AG09309 (cell line): ENCODE measurements at places on chromosomes 4 and X.
A peak's percentile ranks its signal among the peaks of the same experiment; 100 is the strongest.

- no peak for DNase-seq
These were observed 264.2 kb downstream of the INPP4B start for GRCh38 chr4:142581881-142582280.

- DNase-seq = no peak
These were observed 614.3 kb downstream of the FAM133A start for GRCh38 chrX:94288325-94288724.

DNA sequence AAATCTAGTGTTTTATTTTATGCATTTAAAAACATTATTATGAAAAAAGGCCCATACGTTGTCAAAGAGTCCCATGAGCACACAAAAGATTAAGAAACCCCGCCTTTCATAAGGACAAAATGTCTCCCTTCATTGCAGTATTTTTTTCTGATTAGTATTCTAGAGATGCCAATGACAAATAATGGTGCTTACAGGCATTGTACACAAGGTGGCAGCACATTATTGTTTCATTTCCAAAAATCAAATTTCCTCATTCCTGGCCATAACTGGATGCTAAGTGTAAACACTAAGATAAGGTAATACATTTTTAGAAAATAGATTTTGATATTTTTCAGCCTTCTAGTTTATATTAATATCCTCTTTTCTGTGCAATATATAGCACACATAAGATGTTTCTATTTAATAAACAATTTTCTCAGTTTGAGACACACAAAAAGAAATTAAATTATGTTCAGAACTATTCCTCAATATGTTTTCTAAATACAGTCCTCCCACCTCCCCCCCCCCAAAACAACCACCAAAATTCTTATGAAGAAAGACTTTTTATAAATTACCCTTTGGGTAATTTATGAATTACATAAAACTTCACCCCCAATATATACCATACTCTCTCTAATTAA is 47.7 kb downstream of the TIGD2 start:
- no peak for DNase-seq

- no peak for DNase-seq
These were observed 1.3 kb upstream of the DGKQ start for GRCh38 chr4:974668-975067.

DNA sequence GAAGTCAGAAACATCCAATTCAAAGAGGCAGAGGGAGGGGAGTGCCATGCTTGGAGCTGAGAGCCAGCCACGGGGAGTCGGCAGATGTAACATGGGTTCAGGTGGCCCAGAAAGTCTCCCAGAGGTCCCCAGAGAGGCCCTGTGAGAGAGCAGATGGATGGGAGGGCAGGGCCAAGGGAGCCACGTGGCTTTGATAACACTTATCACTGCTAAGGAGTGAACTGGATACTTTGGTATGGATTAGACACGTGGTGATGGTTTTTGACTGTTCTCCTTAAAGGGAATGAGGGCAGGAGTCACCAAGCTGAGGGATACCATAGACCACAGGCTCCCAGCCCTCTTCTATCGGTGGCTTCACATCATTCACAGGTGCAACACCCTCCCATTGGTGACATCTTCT is 13.7 kb downstream of the CCKAR start:
- no peak for DNase-seq

GRCh38 chr4:138204507-138204906 is 37.6 kb downstream of the SLC7A11 start:
- no peak for DNase-seq

GRCh38 chr4:7938609-7939376 is 868 bp downstream of the AFAP1 start:
- DNase-seq = no peak

GRCh38 chrX:80354966-80355465 is 65.2 kb upstream of the TENT5D start:
- no peak for DNase-seq

- peak; percentile 13 for DNase-seq
These were observed 45.1 kb downstream of the SPATA4 start for GRCh38 chr4:176150356-176150682.

DNA sequence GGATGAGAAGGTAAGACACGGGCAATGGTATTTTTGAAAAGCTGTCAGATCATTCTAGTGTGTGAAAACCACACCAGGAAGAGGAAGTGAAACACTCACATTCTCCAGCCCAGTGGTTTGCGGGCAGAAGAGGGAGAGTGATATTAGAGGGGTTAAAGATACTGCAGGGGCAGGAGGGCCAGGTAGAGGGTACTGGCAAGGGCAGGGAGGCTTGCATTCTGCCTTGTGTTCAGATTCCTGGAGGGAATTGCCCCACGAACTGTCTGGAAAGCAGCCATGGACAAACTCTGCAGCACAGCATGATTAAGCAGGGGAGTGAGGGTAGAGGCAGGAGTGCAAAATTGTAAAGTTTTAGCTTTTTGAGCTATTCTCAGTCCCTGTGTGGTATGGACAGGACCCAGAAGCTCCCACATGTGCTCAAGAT is 30.9 kb downstream of the NIPAL1 start:
- DNase-seq = no peak

- DNase-seq = no peak
These were observed 27.2 kb upstream of the GPR34 start for GRCh38 chrX:41661366-41662095.

GRCh38 chr4:78512357-78512920 is 39.1 kb upstream of the ANXA3 start:
- DNase-seq = no peak

GRCh38 chr4:139567159-139567870 is 11.3 kb upstream of the SETD7 start:
- no peak for DNase-seq

DNA sequence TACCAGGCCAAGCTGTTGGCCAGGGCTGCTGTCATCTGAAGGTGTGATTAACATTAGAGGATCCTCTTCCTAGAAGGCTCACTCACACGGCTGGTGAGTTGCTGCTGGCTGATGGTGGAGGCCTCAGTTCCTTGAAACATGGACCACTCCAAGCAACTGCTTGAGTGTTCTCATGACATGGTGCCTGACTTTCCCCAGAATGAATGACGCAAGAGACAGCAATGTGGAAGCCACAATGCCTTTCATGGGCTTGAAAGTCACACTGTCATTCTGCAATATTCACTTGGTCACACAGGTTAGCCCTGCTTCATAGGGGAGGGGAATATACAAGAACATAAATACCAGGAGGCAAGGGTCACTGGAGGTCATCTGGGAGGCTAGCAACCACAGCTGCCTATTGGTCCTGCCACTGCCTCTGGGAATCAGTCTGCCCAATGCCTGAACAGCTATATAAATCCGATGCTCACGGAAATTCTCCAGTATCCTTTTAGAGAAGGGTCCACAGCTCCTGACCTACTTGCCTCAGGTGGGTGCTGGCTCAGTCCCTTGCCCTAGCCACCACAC is 97.1 kb upstream of the MAML3 start:
- no peak for DNase-seq

DNA sequence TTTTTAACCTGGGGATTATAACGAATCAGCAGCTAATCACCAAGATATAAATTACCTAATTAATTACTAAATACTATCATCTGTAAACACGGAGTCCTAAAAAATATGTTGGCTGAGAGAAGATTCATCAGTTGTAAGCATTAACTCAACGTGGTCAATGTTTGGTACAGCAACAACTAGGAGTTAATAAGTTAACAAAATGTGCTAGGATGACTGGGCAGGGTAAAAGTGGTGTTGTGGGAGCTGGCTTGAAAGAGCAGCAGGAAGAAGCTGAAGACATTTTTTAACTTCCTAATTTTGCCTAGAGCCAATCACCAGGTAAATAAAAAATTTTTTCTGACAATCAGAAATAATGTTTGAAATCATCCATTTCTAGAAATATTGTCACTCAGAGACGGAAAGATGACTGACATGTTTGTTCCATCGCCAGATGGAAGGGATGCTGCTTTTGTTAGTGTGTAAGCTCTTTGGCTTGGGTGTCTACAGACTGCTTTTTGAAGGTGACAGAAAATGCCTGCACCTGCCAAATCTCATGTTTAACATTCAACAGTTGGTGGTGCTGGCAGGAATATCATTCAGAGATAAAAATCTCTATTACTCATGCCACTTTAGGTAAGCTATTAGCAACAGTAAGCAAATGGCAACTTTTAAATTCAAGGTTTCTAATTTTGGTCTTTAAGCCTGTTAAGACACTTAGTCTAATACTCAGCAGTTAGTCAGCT is 1126.9 kb downstream of the STPG2 start:
- no peak for DNase-seq

DNA sequence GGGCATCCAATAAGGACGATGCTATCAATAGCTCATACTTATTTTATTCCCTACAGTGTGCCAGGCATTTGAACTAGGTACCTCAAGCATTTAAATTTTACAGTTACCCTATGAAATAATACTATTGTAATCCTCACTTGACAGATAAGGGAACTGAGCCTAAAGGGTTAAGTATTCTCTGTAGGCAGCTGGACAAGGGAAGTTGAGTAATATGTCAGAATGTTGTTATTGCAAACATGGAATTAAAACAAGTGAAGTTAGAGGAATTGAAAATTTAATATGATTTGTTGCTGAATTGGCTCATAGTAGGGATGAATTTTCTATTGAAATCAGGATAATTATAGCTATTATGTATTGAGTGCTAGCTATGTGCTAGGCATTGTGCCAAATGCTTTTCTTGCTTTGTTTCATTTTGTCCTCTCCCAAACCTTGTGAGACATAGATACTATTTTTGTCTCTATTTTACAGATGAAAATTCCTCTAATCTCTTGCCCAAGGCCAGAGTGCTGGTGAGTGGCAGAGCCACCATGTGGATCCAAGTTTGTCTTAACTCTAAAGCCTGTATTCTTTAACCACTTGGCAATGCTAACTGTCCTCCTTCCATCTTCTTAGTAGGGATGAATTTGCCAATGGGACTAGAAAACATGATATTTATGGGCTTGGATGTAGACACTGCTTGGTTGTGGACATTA is 58.1 kb downstream of the TMEM164 start:
- no peak for DNase-seq

DNA sequence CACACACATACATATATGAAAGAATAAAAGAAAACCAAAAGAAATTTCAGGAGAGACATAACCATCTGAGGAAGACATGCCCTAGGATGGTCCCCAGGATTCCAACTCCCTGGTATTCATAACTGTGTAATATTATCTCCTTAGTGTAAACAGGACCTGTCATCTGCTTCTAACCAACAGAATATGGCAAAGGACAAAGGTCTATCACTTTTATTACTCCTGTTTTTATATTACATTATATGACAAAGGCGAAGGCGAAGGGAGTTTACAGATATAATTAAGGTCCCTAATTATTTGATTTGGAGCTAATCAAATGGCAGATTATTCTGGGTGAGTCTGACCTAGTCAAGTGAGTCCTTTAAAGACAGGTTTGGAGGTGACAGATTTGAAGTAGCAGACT is 155.1 kb downstream of the MID1 start:
- no peak for DNase-seq

GRCh38 chr4:177574446-177574845 is 132.2 kb upstream of the AGA start:
- DNase-seq = no peak

DNA sequence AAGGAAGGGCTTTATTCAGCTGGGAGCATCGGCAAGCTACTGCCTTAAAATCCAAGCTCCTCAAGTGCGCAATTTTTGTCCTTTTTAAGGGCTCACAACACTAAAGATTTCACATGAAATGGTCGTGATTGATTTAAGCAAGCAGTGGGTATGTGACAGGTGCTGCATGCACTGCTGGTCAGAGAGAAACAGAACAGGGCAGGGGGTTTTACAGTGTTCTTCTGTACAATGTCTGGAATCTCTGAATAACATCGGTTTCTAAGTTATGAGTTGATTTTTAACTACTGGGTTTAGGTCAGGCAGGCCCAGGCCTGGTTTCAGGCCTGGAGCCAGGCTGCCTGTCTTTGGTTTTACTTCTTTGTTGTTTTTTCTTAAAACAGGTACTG is 6.0 kb downstream of the UGT2B17 start:
- no peak for DNase-seq

DNA sequence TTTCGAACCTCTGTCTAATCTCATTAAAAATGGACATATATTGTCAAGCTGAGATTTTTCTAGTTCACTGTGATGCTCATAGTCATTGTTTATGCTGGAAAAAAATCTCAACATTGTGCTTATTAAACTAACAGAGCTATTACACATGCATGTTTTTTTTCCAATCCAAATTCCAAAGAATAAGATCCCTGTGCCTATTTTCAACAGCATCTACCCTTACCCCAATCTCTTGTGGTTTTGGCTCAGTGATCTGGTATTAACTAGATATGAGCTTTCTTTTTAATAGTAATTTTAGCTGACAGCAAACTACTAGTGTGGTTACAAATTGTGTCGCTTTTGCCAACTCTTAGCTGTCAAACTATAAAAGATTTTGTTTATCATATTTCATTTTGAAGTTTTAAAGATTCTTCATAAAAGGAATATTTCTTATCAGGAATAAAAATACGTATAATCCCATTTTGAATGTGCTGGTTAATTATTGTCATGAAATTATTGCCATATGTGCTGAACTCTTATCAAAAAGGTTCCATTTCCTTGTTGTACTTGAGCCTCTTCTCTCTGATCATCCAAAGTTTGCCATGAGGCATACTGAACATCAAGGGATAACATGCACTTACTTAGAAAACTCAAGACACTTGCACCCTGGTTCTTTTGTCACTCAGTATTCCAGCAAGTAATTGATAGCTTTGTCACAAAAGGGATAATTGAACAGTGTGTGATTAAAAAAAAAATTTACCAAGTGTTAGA is 241.2 kb downstream of the ARHGAP24 start:
- no peak for DNase-seq

- DNase-seq = no peak
These were observed 198.8 kb downstream of the ANTXR2 start for GRCh38 chr4:79874197-79874596.

GRCh38 chr4:47193179-47193578 is 161.8 kb downstream of the GABRB1 start:
- no peak for DNase-seq

GRCh38 chrX:65677954-65678469 is 10.6 kb downstream of the MSN start:
- peak; percentile 63 for DNase-seq

DNA sequence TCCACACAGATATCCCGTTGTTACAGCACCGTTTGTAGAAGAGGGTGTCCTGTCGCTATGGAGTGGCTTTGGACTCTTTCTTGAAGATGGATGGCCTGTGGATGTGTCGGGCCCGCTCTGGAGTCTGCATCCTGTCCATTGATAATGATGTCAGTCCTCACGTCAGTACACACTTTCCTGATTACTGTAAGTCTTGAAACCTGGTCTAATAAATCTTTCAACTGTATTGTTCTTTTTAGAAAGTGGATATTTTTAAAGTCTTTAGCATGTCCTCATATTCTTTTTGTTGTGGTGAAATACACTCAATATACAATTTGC is 14.9 kb downstream of the MSANTD1 start:
- DNase-seq = no peak

GRCh38 chr4:8171984-8172924 is 13.6 kb upstream of the ABLIM2 start:
- DNase-seq = no peak

- no peak for DNase-seq
These were observed 428.2 kb downstream of the TLL1 start for GRCh38 chr4:166301266-166301665.
